ENCODE measurements at places on chromosomes 6 and 20.

DNA sequence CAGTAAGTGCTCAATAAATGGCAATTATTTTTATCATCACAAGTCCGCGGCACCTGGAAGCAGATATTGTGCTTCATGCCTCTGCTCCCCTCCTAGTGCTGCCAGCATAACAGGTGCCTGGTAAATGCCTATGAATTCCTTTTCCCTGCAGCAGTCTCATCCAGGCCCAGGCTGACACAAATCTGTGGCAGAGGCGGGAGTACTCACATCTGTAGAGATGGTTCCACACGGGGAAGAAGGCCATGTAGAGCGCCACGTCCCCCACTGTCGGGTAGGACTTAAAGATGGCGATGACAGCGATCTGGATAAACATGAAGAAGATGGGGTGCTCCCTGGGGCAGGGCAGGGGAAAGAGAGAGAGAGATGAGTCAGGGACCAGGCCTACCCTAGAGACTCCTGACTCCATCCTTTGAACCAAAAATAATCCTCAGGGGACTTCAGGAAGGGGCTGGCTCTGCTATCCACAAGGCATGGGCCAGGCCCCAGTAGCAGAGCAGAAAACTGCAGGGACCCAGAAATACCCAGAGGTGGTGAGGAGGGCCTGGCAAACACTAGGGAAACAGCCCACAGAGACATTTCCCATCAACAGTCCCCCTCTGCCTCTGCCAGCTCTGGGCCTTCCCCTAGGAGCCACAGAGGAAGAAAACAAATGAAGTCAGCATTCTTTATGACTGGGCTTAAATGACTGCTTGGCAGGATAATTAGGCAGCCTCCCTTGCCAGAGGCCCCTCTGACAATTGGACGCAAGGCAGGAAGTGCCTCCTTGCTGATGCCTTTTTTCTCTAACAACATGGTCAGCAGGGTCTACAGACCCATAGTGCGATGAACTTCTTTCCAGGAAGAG, 23.0 kb downstream of the MAP1LC3A start:
- no peak for DNase-seq

DNA sequence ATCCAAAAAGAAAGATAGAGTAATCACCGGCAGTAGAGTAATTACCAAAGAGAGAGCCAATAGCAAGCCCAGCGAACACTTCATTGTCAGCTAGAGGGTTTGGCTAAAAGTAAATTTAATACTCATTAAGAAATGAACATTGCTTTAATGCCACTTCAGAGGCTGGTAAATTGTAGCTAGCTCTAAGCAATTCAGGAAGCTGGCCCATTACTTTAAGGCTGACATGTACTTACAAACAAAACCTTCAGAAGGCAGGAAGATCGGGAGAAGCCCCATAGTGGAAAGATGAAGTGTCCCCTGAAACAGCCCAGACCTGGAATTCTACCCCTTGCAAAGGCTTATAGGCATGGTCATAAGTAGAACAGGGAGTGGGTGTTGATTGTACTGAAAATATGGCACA, 396.6 kb upstream of the ID4 start:
- no peak for DNase-seq

- DNase-seq = no peak
These were observed 50.4 kb upstream of the TLDC2 start for GRCh38 chr20:36825385-36826104.

- DNase-seq = no peak
These were observed 49.1 kb downstream of the TTI1 start for GRCh38 chr20:37984018-37984785.

GRCh38 chr6:136076496-136076895, 173.6 kb downstream of the MTFR2 start:
- DNase-seq = no peak

DNA sequence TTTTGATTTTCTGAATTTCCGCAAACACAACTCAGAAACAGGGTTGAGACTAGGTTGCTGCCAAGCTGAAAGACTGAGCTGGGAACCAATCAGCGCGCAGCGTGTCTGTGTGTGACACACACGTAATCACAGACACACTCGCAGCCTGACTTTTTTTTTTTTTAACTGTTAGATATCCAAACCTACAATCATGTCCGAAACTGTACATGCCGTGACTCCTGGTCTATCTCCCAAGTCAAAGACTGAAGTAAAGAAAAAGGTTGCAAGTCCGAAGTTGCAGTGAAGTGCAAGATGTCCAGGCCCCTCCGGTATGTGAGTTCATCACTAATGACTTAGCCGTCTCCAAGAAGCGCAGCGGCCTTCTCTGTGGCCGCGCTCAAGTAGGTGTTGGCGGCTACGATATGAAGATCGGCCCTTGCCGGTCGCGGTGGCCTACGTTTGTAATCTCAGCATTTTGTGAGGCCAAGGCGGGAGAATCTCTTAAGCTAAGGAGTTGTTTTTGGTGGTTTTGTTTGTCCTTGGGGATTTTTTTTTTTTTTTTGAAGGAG, 108.2 kb downstream of the HFE start:
- peak; percentile 85 for DNase-seq

GRCh38 chr6:5507131-5507681, 245.9 kb downstream of the FARS2 start:
- no peak for DNase-seq

DNA sequence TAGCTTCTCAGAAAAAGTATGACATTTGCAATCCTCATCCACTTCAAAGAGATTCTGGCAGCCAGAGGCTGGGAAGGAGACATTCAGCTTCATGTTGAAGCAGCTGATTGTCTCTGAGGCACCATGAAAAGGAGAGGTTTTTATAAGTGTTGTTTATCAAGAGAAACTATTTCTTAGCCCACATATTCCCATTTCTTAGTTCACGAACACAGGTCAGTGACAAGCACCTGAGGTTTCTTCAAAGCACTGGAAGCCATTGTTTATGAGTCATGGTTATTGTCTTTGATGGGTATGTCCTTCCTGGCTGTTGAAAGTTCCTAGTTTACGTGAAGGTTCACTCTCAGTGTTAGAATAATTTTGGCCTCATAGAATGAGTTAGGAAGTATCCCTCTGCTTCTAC, 3.0 kb upstream of the DDX43 start:
- DNase-seq = no peak

GRCh38 chr6:14865531-14866100, 380.3 kb upstream of the JARID2 start:
- DNase-seq = no peak

- no peak for DNase-seq
These were observed 17.0 kb downstream of the SIRT5 start for GRCh38 chr6:13591205-13591921.

DNA sequence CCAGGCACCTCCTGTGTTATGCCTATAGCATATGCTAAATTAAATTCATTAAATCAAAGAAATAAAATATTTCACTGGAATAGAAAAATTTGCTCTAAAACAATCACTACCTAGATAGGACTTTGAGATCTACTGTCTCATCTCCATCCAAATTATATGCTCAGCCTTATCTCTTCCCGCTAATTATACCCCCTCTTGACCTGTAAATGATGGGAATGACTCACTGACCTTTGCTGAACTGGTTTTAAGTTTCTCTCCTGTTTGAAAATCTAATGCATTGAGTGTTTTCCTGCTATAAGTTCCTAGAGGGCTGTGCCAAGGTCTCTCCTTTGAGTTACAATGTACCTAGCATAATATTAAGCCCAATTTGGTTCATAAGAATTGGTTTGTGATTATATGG, 110.1 kb downstream of the BMP2 start:
- no peak for DNase-seq

- no peak for DNase-seq
These were observed 10.0 kb downstream of the CDH4 start for GRCh38 chr20:61262036-61262435.

DNA sequence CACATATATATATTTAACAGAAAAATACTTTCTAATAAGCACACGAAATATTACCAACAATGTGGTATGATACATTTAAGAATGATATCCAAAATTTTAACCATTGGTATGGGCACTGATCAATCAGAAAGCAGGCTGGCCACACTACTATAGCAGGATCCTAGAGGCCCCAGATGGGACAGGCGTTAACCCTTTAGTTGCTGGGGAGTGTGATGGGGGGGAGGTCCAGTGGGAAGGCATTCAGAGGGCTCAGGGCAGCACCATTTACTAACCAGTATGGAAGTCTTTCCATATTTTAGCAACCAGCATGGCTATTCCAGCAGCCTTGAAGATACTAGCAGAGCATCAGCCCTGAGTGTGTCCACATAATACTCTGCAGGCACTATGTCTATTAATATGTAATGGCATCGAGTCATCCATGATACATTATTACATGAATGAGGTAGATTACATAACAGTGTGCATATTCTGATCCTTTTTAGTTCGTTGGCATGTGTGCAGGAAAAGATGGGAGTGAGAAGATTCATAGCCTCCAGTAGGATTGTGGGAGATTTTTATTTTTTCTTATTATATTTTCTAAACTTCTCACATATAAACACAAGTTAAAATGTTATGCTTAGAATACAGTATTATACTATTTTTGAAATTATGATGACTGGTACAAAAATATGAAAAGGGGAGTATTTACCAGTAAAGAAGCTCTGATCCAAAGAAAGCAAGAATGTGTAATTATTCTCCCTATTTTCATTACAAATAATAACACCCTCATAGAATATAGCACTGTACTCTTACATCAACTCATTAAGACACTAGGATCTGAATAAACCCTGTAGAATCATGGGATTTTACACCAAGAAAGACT, 78.9 kb downstream of the FAM217A start:
- DNase-seq = no peak

DNA sequence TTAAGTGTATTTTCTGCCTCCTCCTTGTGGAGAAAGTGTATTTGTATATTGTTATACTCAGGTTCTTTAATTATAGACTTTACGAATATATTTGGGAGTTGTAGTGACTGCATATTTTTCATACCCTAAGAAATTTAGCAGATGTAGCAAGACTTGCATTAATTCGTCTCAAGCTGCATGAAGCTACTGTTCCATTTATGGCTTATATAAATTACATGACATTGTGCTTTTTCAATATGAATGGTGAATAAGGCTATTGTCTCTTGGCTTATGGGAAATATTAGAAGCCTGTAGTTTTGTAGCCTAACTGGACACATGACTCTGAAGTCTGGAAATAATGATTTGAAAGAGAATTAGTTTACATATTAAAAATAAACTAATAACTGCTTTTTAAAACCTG, 2.4 kb downstream of the ADGRG6 start:
- DNase-seq = no peak

GRCh38 chr6:36815962-36816735, 23.1 kb downstream of the CPNE5 start:
- no peak for DNase-seq

DNA sequence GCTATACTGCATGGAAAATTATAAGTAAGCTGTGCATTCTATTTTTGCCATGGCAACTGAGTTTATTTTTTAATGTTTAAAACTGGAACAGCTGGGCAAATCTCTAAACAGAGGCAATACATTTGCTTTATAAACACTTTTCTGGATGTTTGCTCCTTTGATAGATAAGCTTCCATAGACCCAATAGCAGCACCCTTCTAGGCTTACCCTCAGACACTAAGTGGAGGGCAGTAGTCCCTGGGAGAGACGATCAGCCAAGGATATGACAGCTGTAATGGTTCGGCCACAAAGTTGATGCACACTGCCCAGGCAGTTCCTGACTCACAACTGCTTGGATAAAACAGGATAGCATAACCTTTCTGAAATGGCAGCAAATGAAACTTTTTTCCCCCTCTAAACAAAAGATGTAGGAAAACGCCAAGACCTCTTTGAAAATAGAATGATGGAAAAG, 8.5 kb upstream of the MRPS10 start:
- DNase-seq = no peak

- DNase-seq = no peak
These were observed 140.3 kb upstream of the MCHR2 start for GRCh38 chr6:100134297-100134696.

- DNase-seq = no peak
These were observed 164.1 kb downstream of the ID4 start for GRCh38 chr6:20001286-20001685.

GRCh38 chr6:137089305-137089704, 44.5 kb upstream of the IL20RA start:
- no peak for DNase-seq

- no peak for DNase-seq
These were observed 68.0 kb downstream of the FKBP5 start for GRCh38 chr6:35620706-35621105.

DNA sequence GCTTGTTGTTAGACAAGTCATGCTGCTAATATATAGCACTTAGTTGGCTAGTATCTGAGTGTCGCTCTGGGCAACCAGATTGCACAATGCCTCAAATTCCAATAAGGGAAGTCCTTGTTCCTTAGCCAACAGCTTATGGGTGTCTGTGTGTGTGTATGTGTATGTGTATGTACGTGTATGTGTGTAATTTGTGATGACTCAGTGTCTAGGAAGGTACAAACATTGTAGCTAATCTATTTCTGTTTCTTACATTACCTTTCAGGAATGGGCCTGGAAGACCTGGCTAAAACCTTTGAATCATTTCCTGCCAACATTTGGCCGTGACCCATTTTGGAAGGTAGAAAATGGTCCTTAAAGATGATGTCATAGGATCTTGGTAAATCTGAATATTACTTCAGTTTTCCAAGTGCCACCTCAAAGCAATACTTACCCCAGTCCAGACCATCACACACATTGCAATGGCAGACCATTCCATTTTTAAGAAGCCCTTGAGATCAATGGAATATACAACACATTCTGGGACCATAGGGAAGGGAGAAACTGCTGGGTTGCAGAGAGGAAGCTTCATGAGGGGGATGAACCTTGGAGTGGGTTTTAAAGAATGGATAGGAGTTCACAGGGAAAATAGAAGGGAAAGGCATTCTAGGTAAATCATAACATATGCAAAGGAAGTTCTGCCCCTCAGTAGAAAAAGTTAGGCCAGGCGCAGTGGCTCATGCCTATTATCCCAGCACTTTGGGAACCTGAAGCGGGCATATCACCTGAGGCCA, 25.1 kb downstream of the NEDD9 start:
- no peak for DNase-seq

GRCh38 chr6:142376800-142377496, 75.1 kb downstream of the ADGRG6 start:
- no peak for DNase-seq

- no peak for DNase-seq
These were observed 28.4 kb downstream of the BRPF3 start for GRCh38 chr6:36224918-36225461.

GRCh38 chr6:136798044-136798443, 5.8 kb upstream of the MAP3K5 start:
- no peak for DNase-seq

GRCh38 chr20:49171909-49172308, 16.2 kb downstream of the STAU1 start:
- no peak for DNase-seq

DNA sequence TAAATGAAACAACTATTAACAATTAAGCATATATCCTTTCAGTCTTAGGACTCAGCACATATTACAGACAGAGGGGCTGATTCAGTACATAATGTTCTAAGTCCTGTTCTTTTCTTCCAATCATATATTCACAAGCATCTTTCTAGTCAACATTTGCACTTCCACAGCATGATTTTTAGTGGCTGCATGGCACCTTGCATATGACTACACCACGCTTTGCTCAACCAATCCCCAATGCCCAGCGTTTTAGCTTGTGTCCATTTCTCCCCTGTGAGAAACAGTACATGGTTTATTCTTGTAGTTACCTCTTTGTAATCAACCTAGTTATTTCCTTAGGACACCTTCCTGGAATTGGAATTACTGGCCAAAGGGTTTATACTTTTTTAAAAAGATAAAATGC, 33.2 kb downstream of the AAR2 start:
- no peak for DNase-seq

Data from T follicular helper cell (primary cell).